ENCODE measurements at places on chromosomes 1 and 21.

DNA sequence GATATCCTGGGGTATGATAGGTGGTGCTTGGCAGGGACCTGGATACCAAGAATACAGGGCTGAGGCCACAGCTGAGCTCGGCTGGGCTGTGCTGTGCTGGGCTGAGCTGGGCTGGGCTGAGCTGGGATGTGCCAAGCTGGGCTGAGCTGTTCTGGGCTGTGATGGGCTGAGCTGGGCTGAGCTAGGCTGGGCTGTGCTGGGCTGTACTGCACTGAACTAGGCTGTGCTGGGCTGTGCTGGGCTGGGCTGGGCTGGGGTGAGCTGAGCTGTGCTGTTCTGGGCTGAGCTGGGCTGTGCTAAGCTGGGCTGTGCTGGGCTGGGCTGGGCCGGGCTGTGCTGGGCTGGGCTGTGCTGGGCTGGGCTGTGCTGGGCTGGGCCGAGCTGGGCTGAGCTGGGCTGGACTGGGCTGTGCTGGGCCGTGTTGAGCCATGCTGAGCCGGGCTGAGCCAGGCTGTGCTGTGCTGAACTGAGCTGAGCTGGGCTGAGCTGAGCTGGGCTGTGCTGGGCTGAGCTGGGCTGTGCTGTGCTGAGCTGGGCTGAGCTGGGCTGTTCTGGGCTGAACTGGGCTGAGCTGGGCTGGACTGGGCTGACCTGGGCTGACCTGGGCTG, 94.7 kb upstream of the ACTRT2 start:
- no peak for DNase-seq

- DNase-seq = no peak
Measured at GRCh38 chr21:27372381-27372780, 405.5 kb upstream of the ADAMTS5 start.

GRCh38 chr1:6447818-6448748, 17.9 kb downstream of the TNFRSF25 start:
- DNase-seq = no peak

DNA sequence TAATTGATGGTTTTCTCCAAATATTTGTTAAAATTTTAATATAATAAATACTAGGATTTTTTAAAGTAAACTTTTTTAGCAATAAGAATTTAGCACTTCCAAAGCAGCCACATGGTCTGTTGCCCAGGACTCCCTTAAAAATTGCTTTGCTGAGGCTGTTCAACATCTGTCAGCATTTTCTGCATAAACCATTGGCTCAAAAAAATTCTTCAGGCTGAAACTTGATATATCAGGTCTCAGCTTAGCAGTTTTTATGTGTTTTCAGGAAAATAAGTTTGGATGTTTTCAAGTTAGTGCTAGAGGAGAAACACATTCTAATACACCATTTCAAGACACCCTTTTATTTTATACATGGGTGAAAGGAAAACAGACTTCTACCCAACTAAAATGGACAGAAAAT, 69.1 kb upstream of the C1orf105 start:
- no peak for DNase-seq

DNA sequence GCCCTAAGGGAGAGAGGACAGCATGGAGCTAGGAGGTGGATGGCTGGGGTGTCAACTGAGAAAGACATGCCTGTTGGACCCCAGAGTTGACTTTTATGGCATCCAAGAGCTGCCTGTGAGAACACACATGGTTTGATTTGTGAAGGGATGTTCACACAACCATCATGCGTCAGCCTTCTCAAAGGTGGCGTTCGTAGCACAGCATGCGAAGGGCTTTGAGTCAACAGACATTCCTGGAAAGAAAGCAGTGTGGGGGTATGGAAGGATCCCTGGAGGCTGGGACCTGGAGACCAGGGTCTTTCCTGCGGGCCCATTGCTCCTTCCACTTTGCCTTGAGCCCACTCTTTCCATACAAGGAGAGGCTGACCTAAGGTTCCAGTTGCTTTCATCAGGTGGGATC, 6.4 kb upstream of the WNT3A start:
- peak; percentile 16 for DNase-seq

DNA sequence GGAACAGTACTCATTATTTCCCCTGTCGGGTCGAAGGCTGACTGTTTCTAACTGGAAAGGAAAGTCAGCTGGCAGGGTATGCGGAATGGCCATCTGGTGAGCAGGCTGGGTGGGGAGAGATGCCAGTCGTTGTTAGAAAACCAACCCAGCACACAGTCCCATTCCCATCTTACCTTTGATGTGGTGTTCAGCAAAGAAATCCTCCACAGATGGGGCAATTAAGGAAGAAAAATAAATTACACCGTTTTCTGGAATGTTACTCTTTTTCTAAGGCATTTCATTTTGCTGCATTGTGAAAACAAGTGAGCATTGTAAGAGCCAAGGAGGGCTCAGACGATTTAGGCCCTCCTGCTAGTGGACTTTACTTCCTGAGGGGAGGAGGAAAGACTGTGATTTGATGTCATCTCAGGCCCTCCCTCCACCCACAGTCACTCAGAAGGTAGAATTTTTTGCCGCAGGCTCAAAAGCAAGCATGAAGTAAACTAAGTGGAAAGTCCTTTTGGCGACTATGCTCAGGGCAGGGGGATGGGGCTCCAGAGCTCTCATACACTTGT, at the start of gene SLC16A4:
Gene SLC16A4, minus strand, starts transcription at position 335 of the 554 bp plus-strand sequence. CDS start 1,703 bp downstream, outside the sequence.
- DNase-seq = no peak

DNA sequence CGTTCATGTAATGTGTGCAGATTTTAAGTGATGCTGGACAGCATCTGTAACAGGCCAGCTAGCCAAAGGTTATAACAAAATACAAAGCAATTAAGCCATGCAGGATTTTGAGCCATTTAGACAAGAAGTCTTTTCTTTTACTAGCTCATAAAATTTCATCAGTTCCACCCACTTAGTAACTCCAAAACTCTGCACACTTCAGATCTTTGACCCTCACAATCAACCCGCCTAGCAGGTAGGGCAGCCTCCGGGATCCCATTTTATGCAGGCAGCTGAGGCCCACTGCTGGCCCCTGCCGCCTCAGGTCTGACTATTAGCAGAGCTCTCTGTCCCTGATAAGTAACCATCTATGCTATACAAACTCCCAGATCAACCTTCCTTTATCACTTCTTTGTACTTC, 9.2 kb downstream of the LBR start:
- DNase-seq = no peak
